ENCODE measurements at places on chromosomes 11 and 22.
A peak's percentile ranks its signal among the peaks of the same experiment; 100 is the strongest.

GRCh38 chr22:37681556-37682049 is 4.5 kb upstream of the NOL12 start:
- peak; percentile 89 for DNase-seq

DNA sequence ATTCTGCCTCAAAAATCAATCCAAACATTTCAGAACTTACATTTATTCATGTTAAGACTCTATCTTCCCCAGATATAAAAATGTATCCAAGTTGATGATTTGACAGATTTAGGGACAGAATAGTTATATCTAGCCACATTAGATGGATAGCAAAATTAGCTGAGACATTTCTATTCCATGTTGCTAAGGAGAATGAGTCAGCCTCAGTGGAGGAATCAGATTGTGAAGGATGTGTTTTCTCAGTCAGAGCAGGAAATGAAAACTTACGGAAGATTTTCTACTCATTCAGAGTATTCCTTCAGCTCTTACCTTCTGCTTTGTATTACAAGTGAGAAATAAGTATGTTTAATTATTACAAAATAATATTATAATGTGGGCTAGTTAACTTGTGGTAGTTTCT is 556.3 kb upstream of the ANO3 start:
- DNase-seq: no peak

- DNase-seq: peak; percentile 90
Observed at GRCh38 chr11:117819096-117820040, 5.2 kb downstream of the FXYD2 start.

GRCh38 chr11:89484896-89485295 is 6.3 kb downstream of the NOX4 start:
- no peak for DNase-seq

GRCh38 chr11:69210310-69211035 is 54.7 kb downstream of the SMIM38 start:
- peak; percentile 68 for DNase-seq

DNA sequence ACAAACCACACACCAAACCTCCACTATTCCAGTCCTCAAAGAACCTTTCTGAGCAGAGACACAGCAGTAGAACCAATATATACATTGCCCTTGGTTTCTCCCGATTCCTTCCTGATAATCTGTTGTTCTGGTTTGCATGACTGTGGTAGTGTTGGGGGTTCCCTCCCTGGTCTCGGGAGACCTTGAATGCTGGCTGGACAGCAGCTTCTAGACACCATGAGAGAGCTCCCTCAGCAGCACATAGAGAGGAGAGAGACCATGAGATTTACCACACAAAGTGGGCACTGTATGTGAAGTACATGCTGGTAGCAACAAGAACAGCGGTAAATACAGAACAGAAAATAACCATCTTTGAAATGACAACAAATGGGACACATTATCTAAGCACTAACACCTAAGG is 2.6 kb downstream of the C11orf91 start:
- DNase-seq: no peak

DNA sequence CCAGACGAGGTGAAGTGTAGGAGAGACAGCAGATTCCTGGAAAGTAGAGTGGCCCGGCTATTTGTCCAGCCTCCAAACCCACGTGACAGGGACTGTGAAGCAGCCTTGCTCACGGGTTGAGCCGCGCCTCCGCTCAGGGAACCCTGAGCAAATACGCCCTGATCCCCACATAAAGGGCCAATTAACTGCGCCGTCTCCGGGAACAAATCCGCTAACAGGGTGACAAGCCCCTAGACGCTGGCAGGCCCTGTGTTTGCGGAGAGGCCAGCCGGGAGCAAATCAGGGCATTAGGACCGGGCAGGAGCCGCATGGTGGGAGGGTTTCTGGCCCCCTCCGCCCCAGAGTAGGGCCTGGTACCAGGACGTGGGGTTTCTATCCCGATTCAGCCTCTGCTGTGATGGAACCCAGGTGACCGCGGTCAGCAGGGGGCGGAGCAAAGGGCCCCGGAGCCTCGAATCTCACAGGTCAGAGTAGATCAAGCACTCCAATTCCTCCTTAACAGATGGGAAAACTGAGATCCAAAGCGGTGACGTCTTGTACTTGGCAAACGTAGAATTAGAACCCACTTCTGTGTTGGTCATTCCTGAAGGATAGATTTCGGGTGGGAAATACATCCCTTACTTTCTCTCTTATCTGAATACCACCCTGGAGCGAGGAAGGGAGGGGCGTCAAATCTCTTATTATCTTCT is 2.0 kb upstream of the ROBO3 start:
- peak; percentile 72 for DNase-seq

- DNase-seq: peak; percentile 66
Observed at GRCh38 chr11:100632941-100633452, 54.1 kb upstream of the ARHGAP42 start.

DNA sequence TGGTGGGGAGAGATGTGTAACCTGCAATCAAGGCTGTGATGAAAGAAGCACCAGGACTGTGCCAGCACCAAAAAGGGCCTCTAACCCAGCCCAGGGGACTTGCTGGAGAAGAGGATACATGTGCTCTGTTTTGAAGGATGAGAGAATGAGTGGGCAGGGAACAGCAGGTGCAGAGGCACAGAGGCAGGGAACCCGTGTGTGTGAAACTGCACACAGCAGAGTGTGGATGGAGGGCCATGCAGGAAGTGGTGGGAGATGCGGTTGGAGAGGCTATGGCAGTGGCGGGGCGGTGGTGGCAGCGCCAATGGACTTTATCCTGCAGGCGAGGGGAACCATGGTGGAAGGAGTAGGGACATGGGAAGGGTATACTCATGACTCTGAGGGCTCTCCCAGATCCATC is 25.2 kb upstream of the LRRC32 start:
- no peak for DNase-seq

DNA sequence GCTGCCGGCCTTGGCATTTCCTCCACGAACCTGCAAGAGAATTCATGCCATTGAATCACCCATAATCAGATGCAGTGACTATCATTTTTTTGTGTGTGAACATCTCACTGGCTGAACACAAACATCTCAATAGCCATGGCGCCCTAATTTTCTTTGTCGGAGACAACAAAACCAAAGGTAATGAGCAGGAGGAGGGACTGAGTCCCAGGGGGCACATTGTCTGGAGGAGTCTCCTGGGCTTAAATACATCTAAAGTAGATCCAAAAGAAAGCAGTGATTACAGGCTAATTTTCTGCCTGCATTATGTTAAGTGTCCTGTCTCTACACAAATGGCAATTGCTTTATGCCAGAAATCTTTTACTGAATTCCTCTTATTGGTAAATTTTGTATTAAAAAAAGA is 113.5 kb downstream of the NTM start:
- DNase-seq: no peak

GRCh38 chr11:12675951-12676711 is 1.9 kb downstream of the TEAD1 start:
- peak; percentile 38 for DNase-seq

GRCh38 chr11:28735511-28735910 is 627.3 kb downstream of the METTL15 start:
- DNase-seq: no peak

- DNase-seq: no peak
Observed at GRCh38 chr22:40957601-40958000, 6.4 kb downstream of the RBX1 start.

GRCh38 chr22:46093796-46094195 is 56.5 kb upstream of the PPARA start:
- no peak for DNase-seq

All from hepatocyte (in vitro differentiated cells).